T47D (cell line): ENCODE measurements at places on chromosomes 16 and 17.

- no peak for DNase-seq
Observed at GRCh38 chr16:71666928-71667707, 41.1 kb downstream of the MARVELD3 start.

DNA sequence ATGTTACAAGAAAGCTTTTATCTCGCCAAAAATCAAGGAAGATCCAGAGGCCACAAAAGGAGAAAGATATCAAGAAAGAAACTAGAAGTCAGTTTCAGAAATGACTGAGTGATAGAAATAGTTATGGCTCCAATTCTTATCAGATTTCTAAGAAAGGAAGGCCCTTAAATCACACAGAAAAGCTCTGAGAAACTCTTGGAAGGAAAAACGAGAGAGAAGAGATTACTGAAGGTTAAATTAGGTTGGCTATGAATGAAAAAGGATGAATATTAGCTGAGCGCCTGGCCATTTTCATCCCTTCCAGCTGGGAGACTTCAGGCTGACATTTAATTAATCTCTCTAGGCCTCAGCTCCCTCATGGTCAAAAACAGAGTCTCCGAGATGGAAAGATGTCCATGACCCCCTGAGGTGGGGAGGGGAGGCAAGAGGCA, 72.3 kb downstream of the CYTH1 start:
- no peak for DNase-seq

DNA sequence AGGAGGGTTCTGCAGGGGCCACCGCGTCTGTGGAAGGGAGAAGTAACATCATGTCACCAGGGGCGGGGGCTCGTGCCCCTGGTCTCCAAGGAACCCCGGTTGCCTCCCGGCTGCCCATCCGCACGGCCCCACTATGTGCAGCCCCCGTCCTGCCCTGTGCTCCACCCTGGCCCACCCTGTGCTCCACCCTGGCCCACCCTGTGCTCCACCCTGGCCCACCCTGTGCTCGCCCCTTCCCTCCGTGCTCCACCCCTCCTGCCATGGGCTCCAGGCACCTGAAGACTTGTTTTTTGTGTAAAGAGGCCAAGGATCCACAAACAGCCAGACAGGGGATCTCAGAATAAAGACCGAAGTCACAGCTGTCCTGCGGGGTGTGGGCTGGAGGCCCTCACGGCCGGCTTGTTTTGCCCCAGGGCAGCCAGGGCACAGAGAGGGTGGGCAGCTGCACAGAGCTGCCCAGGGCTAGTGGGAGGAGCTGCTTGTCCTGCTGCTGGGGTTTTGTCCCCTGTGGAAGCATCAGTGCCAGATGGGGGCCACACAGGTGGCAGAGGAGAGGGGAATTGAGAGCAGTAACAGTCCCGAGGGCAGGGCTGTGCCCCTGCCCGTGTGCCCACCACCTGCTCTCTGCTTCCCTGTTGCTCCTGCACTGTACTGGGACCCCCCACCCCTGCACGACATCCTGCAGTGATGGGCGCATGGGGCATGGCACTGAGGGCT, 147.0 kb upstream of the CIBAR2 start:
- no peak for DNase-seq

GRCh38 chr17:41571561-41572434, at the start of gene KRT9:
Gene KRT9 (minus strand): TSS chr17:41572059. CDS start chr17:41571992, 67 bp downstream.
- no peak for DNase-seq

DNA sequence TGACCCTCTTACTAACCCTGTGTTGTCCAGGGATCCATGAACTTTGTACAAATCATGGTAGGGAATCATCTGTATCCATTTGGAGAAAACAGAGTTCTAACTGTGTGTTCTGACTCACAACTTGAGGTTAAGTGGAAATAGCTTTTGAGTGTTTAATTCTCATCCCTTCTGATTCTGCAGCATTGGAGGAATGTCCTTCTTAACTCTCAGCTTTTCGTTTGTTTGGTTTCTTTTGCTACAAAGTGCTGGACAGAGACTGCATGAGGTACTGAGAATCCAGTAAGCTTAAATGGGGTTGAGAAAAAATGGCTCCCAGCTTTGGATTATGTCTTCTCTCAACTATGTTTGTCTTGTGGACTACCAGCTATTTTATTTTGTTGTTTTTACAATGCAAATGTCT, 352.1 kb upstream of the KIF2B start:
- DNase-seq, result no peak
